OCI-LY7 (cell line): ENCODE measurements at places on chromosomes 7 and 10. TPM values are rescaled to one million over a fixed set of nuclear protein-coding genes. Genes with fewer than 3 reads are reported as not detected.

- DNase-seq: no peak
These were observed 9.6 kb downstream of the ZKSCAN5 start for GRCh38 chr7:99514050-99514449.

GRCh38 chr10:35005868-35006267 is 84.3 kb downstream of the CUL2 start:
- DNase-seq: no peak

DNA sequence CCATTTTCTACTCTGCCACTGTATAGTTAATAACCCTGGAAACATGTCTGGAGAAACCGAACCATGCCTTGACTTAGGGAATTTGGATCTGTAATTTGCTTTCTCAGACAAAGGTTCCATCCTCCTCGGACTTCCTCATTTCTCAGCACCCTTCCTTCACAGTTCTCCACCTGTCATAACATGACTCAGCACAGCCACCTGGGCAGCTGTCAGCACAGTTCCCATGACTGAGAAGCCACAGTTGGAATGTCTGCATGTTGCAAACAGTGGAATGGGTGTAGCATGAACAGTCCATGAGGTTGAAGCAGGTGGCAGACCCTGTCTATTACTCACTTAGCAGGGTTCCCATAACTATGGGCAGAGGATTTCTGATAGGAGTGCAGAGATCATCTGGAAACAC is 634 bp upstream of the OR9A4 start:
- no peak for DNase-seq

GRCh38 chr10:88794731-88795130 is 7.8 kb upstream of the LIPM start:
- no peak for DNase-seq

- no peak for DNase-seq
These were observed 6.8 kb upstream of the GPR15LG start for GRCh38 chr10:84166620-84167288.

- peak; percentile 66 for DNase-seq
These were observed 54.5 kb downstream of the COL1A2 start for GRCh38 chr7:94449151-94449725.

DNA sequence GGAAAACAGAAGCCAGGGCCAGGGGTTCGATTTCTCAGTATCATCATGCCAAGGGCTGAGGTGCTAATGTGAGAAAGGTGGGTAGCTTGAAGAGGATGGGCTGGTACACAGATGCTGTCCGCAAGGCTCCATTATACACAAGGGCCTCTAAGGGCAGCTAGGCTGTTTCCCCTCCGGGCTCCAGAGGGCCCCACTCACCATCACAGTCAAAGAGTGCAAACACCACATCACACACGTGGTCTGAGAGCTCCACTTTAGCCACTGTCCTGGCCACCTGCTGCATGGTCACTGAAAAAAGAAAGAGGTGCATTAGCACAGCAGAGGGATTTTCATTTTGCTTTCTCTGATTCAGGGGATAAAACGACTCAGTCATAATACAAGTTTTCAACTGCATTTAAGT is 20.9 kb upstream of the DNAJB12 start:
- no peak for DNase-seq

DNA sequence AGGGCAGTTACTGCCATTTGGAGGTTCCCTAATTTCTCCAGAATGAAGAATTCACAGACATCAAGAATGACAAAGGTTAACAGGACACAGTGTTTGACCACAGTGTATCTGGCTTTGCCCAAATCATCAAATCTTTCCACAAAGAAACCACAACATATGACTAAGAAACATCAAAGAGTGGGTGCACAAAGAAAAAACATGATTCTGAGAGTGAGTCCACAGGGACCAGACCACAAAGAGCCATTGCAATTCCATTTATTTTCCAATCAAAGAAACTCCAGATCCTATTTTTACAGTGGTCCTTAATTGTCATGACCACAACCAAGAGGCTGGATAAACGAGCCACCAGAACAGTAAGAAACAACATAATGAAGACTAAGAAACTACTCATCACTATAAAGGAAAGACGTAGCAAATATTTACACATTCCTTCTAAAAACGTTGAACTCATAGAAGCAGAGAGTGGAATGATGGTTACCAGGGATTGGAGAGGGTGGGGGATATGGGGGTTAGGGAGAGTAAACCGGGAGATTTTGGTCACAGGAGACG is 286.5 kb downstream of the DOCK4 start:
- no peak for DNase-seq

GRCh38 chr10:129373718-129374117 is 93.3 kb upstream of the MGMT start:
- no peak for DNase-seq

- DNase-seq: no peak
These were observed 20.2 kb upstream of the CPA5 start for GRCh38 chr7:130324306-130324943.

GRCh38 chr7:151796091-151796870 is 80.6 kb downstream of the PRKAG2 start:
- DNase-seq: no peak

DNA sequence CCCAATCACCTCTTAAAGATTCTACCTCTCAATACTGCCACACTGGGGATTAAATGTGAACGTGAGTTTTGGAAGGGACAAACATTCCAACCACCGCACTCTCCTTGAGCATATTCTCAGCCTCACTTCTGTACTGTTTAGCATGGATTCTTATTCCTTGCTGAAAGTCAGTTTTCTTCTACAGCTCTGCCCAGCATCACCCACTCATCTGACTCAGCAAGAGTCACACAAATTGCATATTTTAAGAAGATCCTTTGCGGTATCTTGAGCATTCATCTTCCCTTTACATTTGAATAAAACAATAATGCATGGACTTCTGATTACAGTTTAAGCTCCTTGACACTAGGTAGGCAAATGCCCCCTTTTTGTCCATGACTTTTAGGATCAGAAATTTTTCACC is 251.6 kb upstream of the MKLN1 start:
- DNase-seq: no peak

DNA sequence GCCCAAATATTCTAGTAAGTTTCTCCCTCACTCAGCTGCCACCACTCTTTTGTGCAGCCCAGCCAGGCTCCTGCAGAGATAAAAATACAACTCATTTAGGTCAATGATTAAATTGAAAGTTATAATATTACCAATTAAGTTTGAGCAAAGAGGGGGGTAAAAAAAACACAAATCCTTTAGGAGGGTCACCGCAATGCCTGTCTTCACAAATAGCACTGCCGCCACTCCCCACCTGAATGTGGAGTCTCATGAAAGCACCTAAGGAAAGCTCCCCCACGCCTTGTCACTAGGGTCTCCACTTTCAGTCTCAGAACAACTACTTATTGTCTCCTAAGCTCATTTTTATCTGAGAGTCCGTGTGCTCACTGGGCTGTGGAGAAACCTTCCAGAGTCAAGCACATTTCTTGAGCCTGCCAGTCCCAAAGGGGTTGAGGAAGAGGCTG is 148.7 kb downstream of the FGFR2 start:
- DNase-seq: no peak

GRCh38 chr10:118961436-118961835 is 68.1 kb upstream of the NANOS1 start:
- DNase-seq: no peak

DNA sequence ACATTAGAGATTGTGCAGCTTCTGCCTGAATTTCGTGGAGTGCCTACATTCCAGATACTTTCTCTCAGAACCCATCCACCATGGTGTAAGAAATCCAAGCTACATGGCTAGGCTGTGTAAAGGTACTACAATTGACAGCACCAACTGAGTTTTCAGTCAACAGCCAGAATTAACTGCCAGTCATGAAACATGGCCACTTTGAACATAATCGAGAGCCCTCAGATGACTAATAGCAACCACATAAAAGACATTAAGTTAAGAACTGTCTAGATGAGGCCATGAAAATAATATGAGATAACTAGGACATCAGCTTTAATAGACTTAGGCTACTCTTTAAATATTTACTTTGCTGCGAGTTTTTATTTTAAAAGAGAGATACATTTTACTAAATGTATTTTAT is 1106.8 kb upstream of the LRRTM3 start:
- DNase-seq: no peak

- DNase-seq: no peak
These were observed 86.7 kb downstream of the ARHGAP22 start for GRCh38 chr10:48517911-48518811.

DNA sequence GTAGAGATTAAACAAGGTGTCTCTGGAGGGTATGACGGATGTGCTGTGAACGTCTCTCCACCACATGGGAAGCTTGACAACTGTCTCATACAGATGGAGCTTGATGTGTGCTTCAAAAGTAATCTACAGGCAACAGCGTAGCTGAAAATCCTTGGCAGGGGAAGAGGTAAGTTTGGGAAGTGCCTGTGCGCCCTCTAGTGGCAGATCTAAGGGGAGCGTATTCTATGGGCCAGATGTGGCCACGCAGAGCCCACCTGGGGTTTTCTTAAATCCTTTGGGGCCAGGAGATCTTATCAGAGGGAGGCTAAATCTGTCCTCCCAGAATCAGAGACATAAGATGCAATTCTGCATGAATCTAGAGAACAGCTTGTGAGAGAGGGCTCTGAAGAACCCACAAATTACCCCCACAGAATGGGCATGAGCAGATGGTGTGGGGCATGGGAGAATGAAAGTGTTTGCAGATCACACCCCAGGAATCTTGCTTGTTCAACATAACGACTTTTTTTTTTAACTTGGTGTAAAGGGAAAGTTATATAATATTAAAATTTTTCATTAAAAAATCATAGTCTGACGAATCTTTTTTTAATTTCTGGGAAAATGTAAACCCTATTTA is 91.2 kb upstream of the MPP7 start:
- peak; percentile 74 for DNase-seq

Gene NACAD
- not detected in 2 replicates for total RNA-seq

Gene IFIT1B
- not detected in 2 replicates for total RNA-seq

Gene FOXI2
- total RNA-seq: not detected in 2 replicates

Gene NT5C3A
- total RNA-seq: 55.3 and 62.4 TPM in 2 replicates

Gene PVRIG
- total RNA-seq: 86.6 and 99.4 TPM in 2 replicates

Gene SRGN
- 5.8 and 9.1 TPM in 2 replicates for total RNA-seq

Gene CYP26C1
- 0.09 and 0.15 TPM in 2 replicates for total RNA-seq

Gene CPN1
- total RNA-seq: not detected in 2 replicates

Gene MEIG1
- 1.7 and 2.7 TPM in 2 replicates for total RNA-seq

Gene NRAP
- total RNA-seq: not detected in 2 replicates

Gene OGA
- 109 and 124 TPM in 2 replicates for total RNA-seq
